ENCODE measurements at places on chromosomes 13 and 19.

DNA sequence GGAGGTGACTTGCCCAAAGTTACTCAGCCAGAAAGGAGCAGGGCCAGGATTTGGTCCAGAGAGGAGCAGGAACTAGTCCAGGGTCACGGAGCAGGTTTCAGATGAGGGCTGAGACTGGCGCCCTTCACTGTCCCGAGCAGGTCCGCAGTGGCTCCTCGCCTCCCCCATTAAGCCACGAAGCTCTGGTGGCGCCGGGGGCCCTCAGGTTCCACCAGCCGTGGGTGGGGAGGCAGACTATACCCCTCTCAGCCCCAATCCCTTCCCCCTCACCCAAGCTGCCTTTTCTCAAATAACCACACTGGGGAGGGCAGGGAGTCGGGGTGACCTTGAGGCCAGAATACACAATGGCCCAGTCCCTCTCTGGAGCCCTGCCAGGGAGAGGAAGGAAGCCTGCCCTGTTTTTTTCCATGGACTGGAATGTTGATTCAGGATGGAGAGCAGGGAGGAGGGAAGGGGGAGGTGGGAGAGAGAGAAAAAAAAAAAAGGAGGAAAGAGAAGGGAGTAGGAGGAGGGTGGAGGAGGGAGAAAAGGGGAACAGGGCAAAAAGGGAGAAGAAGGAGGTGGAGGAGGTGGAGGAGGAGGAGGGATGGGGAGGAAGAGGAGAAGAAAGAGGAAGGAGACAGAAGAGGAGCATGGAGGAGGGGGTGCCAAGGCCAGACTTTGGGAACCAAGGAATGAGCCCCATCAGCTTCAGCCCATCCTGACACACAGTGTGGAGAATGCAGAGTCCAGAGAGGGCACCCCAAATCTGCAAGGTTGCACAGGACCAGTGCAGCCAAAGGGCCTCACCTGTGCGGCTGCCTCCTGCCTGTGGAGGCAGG lies 19.7 kb downstream of the CEACAM16 start:
- no peak for DNase-seq

DNA sequence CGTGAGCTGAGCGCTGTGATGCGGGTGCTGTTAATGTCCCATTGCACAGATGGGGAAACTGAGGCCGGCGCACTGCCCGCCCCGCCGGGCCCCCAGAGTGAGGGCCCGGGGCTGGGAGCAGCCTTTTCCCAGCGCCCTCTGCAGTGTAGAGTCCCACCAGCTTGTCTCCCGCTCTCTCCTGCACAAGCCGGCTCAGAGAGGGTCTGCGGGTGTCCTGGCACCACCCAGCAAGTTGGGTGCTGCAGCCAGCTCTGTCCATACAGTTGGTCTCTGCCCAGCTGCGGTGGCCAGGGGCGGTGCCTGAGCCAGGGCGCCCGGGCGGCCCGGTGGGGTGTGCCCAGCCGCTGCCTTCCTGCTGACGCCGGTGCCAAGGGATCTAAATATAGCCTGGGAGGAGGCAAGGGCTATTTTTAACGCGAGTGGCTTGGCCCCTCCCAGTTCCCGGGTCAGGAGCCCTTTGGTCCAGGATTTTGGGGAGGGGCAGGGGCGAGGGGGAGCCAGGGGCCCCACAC lies 19.3 kb downstream of the GADD45B start:
- DNase-seq, result no peak

DNA sequence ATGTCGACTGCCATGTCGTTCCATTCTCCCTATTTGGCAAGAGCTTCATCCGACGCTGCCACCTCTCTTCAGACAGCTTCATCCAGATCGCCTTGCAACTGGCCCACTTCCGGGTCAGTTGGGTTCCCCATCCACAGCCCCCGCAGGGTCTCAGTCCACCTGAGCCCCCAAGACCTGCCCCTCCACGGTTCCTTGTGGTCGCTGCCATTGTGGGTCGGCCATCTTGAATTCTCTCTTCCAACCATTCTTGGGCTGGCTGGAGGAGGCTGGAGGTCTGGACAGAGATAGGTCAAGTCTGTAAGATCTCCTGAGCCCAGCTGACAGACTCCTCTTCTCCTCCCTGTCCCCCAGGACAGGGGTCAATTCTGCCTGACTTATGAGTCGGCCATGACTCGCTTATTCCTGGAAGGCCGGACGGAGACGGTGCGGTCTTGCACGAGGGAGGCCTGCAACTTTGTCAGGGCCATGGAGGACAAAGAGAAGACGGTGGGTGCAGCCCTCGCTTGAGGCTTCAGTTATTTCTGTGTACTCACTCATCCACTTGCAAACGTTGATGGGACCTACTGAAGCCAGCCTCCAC lies 19.5 kb downstream of the CPT1C start:
- DNase-seq, result no peak

DNA sequence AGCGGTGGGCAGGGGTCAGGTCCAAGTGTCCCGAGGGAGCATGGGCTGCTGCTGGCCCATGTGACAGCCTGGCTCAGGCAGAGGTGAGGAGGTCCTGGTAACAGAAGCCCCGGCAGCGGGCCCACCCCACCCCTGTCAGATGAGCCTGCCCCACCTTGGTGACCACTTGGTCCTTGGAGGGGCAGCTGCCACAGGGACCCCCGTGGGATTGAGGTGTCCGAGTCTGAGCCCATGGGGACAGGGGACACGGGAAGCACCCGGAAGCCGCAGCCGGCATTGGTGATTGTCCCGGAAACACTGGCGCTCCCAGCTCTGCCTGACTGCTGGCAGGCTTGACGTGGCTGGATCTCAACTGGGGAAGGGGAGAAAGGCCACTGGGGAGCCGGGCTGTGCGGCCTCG lies 149.1 kb downstream of the KDM4B start:
- DNase-seq, result no peak

DNA sequence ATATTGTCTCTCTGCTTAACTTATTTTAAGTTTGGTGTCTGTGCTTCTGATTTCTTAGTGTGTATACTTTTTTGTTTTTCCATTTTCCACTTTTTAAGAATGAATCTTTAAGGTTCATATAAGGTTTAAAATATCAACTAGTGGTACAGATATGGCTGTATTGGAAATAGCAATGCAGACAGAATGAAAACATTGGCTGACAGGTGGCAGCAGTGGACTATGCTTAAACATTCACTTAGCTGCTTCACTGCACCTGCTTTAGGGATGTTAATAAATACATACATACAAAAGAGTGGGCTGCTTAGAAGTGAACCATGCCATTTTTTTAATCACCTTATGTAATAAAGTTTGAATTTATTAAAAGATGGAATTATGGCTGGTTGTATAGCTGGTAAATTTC lies 27.3 kb downstream of the TM9SF2 start:
- DNase-seq, result no peak

GRCh38 chr19:15439078-15439799 lies 10.5 kb downstream of the WIZ start:
- no peak for DNase-seq

DNA sequence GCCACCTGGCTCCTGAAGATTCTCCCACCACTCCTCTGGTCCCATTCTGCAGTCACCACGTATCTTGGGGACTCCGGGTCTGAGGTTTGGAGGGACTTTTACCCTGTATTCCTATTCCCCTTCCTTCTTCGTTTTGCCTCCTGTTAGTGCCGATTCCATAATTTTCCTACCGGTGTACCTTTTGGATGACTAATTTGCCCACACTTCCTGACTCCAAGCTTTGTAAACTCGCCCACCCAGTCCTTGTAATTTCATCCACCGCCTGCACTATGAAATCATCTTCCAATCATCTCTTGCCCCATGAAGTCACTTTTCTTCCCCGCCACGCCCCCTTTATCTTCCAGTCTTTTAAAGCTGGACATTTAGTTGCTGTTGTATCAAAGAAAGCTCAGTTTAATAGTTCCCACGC lies 572 bp downstream of the UCHL3 start:
- DNase-seq, result no peak

DNA sequence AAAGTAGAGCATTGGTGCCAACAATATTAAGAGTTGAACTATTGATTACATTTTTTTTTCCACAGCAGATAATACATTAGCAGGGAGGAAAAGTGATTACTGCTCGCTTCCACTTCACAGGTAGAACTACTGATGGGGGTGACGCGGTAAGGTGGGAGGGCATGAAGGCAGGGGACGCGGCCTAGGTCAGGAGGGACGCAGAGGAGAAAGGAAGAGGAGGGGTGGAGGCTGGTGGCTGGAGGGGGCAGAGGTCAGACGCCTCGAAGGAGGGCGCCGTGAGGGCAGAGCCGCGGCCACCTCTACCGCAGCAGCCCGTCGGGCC lies 287 bp upstream of the B3GLCT start:
- no peak for DNase-seq

GRCh38 chr13:113176280-113176679 lies 17.8 kb downstream of the PROZ start:
- DNase-seq, result no peak

DNA sequence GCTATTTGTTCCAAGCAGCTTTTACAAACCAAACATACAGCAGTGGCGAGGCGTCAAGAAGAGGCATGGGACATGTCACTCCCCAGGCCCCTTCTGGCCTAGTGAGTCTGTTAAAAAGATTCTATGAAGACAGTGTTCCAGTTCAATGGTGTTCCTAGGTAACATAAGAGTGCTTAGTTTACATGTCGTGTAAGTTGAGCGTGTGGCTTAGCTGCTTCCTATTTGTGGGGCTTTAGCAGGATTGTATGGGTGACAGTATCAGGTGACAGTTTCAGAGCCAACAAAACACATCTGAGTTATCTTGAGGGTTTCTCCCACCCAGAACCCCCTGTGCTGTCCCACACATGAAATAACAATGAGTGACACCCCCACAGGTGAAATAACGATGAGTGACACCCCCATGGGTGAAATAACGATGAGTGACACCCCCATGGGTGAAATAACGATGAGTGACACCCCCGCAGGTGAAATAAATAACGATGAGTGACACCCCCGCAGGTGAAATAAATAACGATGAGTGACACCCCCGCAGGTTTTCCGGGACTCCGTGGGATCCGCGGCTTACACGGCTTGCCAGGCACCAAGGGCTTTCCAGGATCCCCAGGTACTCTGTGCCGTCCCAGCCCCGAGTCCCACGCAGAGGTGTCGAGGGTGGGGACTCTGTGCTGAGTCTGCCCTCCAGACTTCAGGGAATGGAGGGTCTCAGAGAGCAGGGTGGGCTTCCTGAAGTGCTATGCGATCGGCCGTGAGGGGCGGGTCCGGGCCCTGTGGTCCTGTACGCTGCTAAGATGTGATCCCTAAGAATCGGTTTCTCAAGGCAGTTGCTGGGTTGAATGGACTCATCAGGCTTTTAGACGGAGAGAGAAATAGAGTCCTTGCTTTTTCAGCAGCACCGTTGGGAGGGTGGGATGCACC lies 68.6 kb downstream of the RAB20 start:
- DNase-seq, result no peak

DNA sequence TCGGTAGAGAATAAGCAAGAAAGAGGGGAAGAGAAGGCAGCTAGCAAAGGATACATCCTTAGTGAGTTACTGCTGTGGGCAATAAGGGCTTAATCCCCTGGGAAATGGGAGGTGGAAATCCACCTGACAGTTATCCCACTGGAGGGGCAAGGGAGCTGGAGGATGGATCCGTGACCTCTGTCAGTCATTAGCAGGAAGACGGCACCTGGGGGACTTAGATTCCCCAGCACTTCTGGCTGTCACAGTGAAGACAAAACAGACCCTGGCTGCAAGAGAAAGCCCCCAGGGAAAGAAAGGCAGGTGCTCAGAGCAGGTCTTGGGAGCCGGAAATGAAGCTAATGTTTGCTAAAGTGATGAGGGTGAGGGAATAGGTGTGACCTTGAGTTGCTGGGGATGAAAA lies 70.4 kb upstream of the MRI1 start:
- DNase-seq, result no peak

DNA sequence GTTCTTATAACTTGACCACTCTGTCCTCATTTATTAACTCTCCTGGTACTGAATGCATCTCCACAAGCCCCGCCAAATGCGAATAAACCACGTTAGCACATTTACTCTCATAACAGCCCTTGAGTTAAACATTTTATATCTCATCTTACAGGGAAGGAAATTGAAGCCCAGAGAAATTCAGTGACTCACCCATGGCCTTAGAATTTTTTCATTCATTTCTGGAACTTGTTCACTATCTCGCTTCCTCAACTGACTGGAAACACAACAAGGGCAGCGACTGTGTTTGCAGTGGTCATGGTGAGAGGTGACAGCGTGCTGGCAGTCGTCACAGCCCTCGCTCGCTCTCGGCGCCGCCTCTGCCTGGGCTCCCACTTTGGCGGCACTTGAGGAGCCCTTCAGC lies 39.5 kb downstream of the SERP2 start:
- no peak for DNase-seq

DNA sequence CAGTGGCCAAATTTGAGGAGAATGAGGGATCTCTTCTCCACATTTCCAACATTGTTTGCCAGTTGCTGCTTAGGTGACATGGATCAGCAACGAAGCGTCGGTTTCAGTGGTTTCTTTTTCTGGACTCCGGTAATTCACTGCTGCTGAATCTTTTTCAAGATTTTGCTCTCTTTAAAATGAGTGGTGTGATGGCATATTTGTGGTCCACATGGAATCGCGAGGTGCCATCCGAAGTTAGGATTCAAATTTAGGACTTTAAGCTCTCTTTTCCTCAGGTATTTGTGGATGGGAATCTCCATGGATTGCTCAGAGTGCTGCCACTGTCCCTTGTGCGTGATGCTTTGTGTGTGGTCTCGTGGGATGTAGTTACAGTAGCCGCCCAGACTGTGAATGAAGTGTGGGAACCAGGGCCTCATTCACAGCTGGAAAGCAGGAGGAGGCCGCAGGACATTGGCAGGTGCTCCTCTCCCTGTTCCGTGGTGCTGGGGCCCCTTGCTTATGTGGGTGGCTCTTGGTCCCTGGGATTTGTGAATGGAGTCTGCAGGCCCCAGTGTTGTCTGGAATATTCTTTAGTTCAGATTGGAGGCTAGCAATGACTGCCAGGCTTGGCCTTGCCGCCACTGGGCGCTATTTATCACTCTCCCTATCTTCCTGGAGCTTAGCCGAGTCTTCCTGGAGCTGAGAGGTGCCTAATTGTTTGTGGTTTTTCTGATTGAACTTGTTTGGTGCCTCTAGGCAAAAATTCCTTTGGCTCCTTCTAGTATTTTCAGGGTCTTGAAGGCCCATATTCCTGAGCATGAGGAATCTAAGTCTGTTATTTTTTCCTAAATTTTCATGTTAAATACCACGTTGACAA lies 1.5 kb downstream of the ILF3 start:
- no peak for DNase-seq

GRCh38 chr13:85586422-85586831 lies 212.8 kb downstream of the SLITRK6 start:
- DNase-seq, result no peak

GRCh38 chr19:13734751-13735150 lies 29.6 kb upstream of the MRI1 start:
- DNase-seq, result no peak

DNA sequence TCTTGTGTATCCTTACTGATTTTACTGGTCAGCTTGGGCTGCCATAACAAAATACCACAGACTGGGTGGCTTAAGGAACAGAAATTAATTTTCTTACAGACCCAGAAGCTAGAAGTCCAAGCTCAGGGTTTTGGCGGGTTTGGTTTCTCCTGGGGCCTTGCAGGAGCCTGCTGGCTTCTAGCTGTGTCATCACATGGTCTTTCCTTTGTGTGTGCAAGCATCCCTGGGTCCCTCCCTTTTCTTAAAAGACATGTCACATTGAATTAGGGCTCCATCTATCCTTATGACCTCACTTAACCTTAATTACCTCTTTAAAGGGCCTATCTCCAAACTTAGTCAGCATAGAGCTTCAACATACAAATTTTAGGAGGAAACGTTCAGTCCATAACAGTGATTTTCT lies 23.4 kb downstream of the UBAC2 start:
- DNase-seq, result no peak

All from caudate nucleus (tissue), 63 donors.